ENCODE measurements at places on chromosomes 4 and X.

DNA sequence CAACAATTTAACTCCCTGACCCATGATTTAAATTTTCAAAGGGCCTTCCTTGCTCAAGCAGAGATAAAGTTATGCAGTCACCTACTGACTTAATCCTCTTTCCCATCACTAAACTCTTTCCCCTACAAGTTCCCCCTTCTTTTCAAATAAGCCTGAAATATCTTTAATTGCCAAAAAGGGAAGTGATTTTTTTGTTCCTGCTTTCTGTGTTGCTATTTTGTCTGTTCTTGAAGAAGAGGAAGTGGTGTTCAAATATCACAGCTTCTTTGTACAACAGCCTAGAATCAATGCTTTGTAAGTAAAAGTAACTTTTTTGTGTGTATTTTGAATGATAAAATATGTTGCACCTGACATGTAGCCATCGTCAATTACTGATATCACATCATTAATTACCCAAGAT is 595.9 kb downstream of the CENPC start:
- H3K27ac ChIP-seq: no peak overlapping the region

- DNase-seq: no peak
- H3K4me1 ChIP-seq: no peaks in the 10 kb centered on the region
- no peak overlapping the region for H3K27ac ChIP-seq
- H3K4me3 ChIP-seq: no peak overlapping the region
- no peaks in the 10 kb centered on the region for H3K36me3 ChIP-seq
- no peaks in the 10 kb centered on the region for H3K27me3 ChIP-seq
Observed at GRCh38 chr4:152577708-152578396, 42.0 kb upstream of the FBXW7 start.

DNA sequence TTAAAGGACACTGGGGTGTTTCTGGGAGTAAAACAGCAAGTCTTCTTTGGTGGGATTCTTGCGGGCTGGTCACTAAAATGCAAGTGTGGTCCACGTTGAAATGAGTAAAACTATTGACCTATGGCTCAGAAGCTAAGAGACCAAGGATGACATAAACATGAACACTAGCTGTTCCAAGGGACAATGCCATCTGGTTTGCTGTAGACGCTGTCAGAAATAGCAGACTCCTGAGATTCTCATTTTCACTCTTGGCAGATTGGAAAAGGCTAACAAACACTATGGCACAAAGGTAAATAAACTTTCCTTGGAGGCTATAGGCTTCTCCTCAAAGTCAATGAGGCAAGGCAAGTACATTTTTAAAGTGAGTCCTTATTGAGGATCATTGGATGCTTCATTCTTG is 343.6 kb downstream of the KCNIP4 start:
- H3K27me3 ChIP-seq: no peaks in the 10 kb centered on the region
- DNase-seq: no peak
- no peak overlapping the region for H3K27ac ChIP-seq
- H3K4me3 ChIP-seq: no peak overlapping the region
- H3K4me1 ChIP-seq: no peaks in the 10 kb centered on the region

DNA sequence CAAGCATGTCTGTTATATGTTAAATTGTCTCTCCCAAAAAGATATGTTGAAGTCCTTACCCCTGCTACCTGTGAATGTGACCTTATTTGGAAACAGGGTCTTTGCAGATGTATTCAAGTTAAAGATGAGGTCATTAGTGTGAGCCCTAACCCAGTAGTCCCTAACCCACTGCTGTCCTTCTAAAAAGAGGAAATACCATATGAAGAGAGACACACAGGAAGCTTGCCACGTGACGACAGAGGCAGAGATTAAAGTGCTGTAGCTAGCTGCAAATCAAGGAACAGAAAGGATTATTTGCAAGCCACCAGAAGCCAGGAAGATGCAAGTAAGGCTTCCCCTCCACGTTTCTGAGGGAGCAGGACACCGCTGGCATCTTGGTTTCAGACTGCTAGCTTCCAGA is 150.1 kb downstream of the HNRNPD start:
- no peak for DNase-seq
- H3K4me3 ChIP-seq: no peak overlapping the region

DNA sequence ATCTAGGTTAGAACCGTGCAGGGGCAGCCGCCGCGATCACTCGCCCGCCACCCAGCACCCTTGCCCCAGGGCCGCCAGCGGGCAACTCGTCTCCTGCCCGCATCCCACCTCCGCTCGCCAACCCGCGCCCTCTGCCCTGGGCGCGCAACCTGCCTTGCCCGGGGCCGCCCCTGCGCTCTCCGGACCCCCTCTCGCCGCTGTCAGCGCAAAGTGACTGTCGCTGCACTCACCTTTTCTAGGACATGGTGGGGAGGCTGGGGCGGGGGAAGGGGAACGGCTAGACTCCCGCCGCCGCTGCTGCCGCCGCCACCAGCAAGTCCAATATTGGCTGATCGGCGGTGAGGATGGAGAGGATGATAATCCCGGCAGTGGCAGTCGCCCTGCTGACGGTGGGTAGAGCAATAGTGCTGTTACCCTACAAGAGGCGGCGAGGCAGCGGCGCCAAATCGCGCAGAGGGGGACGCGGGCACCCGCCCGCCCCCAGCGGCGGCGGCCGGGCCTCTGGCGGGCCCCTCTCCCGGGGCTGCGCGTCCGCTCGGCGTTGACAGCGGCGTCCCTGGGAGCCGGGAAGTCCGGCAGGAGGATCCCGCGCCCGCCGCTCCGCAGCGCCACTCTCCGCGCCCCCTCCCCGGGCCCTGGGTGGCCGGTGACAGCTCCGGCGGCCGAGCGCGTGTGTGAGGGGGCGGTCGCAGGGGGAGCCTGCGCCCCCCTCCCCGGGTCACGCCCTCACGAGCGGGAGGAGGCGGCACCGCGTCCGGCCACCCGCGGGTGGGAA is 2.3 kb upstream of the NR3C2 start:
- H3K27ac ChIP-seq: no peak overlapping the region
- peaks cover 12% of the 10 kb centered on the region for H3K4me1 ChIP-seq
- no peaks in the 10 kb centered on the region for H3K27me3 ChIP-seq
- DNase-seq: peak; percentile 5
- H3K36me3 ChIP-seq: peaks cover 2% of the 10 kb centered on the region

DNA sequence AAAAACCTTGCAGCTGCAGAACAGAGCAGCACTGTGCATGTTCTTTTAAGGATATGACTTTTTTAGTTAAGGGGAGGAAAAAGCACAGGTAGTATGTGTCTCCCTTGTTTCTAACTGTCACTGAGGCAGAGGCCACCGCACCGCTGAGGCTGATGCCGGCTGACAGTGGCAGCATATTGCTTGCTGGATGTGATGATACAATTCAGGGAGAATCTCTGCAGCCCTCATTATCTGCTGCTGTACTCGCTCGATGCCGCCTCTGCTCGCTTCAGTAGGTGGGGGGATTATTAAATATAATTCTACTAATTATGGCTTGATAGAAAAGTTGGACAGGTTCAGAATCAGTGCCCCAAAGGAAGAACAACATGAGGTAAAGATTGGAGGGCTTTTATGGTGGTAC is 378.8 kb upstream of the NOCT start:
- no peak for DNase-seq
- no peaks in the 10 kb centered on the region for H3K4me1 ChIP-seq
- no peak overlapping the region for H3K27ac ChIP-seq
- H3K27me3 ChIP-seq: no peaks in the 10 kb centered on the region
- no peak overlapping the region for H3K4me3 ChIP-seq
- no peaks in the 10 kb centered on the region for H3K36me3 ChIP-seq

All from mesenchymal stem cell (in vitro differentiated cells and primary cell).